ENCODE measurements at places on chromosomes 12 and 14.

GRCh38 chr14:34072921-34073320 lies 122.0 kb upstream of the EGLN3 start:
- no peak for DNase-seq

GRCh38 chr12:8018666-8019581 lies 13.6 kb upstream of the FOXJ2 start:
- DNase-seq, result no peak

GRCh38 chr12:70955415-70955814 lies 34.9 kb upstream of the PTPRR start:
- DNase-seq, result no peak

- peak; percentile 51 for DNase-seq
Observed at GRCh38 chr12:111842556-111843396, 748 bp downstream of the MAPKAPK5 start.

- no peak for DNase-seq
Observed at GRCh38 chr14:70080076-70080475, 108.7 kb downstream of the SLC8A3 start.

- DNase-seq, result no peak
Observed at GRCh38 chr14:37133284-37133913, 39.0 kb downstream of the SLC25A21 start.

DNA sequence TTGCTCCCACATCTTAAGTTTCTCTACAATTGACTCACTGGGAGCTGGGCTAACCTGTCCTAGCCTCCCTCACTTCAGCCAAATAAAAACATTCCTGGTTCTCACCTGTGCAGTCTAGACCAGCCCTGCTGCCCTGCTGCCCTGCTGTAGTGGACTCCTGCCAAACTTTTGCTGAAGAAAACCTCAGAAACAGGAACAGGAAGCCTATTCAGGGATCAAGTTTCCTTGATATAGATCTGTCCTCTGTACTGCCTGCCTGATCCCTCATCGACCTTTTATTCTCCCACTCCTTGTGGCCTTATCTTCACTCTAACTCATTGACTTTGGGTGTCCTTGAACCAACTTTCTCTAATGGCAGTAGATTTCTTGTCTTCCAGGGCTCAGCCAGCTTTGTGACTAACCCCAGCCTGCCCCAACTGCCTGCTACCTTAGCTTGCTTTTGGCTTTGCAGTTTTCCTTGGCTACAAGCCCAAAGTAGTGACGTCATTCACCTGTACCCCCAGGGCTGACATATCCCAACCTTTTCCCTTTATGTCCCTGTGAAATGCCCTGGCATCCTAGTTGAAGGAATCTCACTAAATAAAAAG lies 234.8 kb downstream of the DUSP6 start:
- DNase-seq, result no peak

- DNase-seq, result no peak
Observed at GRCh38 chr12:9049520-9050133, 60.3 kb downstream of the KLRG1 start.

- no peak for DNase-seq
Observed at GRCh38 chr12:70305794-70306193, 60.3 kb upstream of the KCNMB4 start.

DNA sequence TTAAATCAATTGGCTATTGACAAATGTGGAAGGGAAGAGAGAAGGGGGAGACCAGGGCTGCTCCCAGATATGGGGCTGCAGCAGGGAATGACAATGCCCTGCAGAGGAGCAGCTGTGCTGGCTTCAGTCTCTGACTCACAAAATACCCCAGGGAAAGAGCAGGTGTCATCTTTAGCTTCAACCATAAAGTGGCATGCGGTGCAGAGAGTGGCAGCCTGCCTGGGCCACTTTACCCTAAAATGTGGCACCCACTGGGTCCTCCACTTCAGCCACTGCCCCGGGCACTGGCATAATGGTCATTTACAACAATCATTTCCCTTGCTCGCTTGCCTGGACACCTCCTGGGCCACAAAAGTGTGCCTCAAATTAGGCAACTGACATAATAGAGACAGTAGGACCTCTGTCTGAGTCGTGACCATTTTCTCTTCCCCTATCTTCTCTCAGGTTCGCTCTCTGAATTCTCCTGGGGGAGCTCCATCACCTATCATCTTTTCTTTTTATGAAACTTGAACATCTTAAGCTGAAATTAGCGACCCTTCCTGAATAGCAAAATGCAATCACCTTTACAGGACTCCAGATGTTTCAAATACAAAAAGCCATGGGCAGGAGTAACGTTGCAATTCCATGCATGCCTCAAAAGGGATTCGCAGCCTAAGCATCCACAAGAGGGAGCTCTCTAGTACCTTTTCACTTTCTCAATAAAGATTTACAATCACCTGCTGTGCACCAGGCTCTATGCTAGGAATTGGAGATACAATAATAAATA lies 179.9 kb upstream of the ATF7IP start:
- no peak for DNase-seq

GRCh38 chr14:35628989-35629388 lies 95.0 kb downstream of the INSM2 start:
- no peak for DNase-seq

DNA sequence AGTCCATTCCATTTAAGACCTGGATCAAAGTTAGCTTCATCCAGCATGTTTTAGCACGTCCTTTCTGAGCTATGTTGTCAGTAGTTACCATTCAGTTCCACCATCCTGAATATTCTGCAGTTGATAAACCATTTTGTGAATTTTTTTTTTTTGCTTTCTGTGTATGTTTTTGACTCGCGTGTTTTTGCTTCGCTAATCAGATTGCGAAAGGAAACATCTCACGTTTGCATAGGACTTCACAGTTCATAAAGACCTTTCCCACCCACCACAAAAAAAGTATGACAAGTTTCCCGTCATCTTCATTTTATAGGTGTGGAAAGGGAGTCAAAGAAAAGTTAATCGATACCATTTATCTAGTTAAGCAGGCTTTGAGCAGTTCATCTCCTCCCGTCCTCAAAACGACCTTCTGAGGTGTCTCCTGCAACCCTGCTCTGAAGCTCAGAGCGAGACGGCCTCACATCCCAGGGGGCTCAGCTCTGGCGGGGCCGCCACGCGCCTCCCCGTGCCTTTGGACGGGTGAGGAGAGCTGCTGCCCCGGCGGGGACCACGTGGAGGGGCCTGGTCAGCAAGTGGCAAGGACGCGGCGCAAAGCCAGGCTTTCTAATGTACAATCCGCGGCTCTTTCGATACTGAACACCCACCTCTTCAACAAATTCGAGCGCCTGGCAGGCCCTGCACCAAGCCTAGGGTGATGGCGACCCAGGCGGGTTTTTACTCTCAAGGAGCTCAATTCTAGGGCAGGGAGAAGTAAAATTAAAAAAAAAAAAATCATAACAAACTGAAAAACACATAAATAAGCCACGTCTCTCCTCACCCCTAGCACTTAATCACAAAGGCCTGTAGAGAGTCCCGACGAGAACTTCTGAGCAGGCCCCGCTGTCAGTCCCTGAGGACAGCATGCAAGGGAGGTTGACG lies 988 bp upstream of the TMEM263 start:
- DNase-seq, result peak; percentile 54

DNA sequence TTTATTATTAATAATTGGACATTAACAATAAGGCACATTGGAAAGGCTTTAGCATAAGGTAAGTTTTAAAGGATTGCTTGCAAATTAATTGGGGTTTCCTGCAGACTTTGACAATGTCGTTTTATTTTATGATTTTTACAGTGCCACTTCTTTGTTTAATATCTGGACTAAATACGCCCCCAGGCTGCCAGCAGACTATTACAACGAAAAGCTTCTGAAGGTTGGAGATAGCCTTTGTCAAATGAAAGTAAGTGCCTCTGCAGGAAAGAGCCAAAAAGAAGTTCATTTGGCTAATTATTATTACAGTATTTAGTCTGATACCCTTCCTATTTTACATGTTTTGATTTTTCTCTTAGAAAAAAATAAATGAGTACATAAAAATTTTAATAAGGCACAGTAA lies 11.3 kb downstream of the CFAP54 start:
- no peak for DNase-seq

Data from left lobe of liver (tissue), 2 donors.